ENCODE measurements at places on chromosomes 4 and X.

DNA sequence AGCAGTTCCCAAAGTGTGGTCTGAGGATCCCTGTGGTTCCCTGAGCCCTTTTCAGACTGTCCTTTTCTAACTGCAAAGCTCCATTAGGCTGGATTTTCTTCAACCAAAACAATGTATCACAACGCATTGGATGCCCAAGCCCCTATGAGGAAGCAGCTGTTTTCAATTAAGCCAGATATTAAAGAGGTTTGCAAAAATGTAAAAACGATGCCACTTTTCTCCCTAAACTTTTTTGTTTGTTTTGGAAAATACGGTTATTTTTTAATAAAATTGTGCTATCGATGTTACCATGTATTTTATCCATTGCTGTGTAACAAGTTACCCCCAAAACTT, 170.4 kb upstream of the BCOR start:
- no peak for DNase-seq

GRCh38 chr4:54742636-54743399, 85.1 kb downstream of the KIT start:
- DNase-seq = no peak

DNA sequence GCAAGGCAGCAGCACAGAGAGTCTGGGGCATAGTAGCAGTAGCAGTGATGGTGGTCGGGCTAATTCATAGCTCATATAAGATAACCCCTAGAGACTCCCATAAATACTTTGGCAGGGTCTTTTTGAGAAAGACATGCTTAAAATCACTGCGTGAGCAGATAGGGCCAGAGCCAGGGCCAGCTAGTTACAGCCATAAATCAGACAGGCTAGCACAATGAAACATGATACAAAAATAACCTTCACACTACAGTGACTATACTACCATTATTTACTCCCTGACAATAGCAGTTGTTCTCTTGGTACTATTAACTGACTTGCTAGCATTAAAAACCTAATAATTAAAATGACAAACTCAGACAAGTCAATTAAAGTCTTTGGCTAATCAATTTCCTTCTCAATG, 295.9 kb downstream of the SMARCA1 start:
- no peak for DNase-seq

GRCh38 chrX:100743009-100743607, 11.2 kb upstream of the SYTL4 start:
- DNase-seq = no peak

DNA sequence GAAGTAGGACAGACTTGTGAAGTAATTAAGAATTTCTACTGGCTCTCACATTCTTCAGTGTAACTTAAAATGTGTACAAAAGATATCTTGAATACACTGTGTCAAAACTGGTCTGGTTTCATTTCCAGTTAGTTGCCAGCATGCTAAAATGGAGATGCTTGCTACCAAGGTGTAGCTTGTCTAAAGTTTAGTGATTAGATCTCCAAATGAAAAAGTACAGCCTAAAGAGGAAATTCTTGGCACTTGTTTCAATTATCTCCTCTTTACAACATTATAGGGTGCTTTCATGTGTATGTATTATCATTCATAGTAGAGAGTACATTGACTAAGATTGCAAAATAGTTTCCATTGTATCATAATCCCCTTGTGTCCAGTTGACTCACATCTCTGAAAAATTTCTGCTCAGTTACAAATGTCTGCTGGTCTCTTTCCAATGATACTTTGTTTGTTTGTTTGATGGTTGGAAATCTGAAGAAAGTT, 97.3 kb upstream of the SPRY1 start:
- DNase-seq = peak; percentile 13

GRCh38 chr4:7055990-7056325, 11.9 kb downstream of the GRPEL1 start:
- DNase-seq = no peak

GRCh38 chr4:153197301-153197700, 6.9 kb upstream of the TRIM2 start:
- no peak for DNase-seq

- peak; percentile 50 for DNase-seq
Observed at GRCh38 chr4:2811830-2812611, 19.1 kb downstream of the SH3BP2 start.

GRCh38 chrX:124393238-124393637, 46.9 kb downstream of the SH2D1A start:
- no peak for DNase-seq

GRCh38 chr4:140238351-140239056, 84.5 kb upstream of the MAML3 start:
- peak; percentile 82 for DNase-seq

- DNase-seq = no peak
Observed at GRCh38 chr4:40196272-40196671, 559 bp upstream of the RHOH start.

DNA sequence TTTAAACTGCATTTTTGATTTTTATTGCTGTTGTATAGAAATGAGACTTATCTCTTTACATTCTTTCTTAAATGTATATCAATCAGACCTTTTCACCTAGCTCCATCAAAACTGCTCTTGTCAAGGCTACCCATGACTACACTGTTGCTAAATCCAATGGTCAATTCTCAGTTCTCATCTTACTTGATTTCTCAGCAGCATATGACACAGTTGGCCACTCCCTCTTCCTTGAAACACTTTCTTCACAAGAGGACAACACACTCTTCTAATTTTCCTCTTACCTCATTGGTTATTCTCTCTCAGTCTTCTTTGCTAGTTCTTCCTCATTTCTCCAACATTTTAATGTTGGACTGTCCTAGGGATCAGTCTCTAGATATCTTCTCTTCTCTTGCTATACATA, 94.1 kb upstream of the CITED1 start:
- DNase-seq = no peak

GRCh38 chr4:136032391-136032790, 1499.9 kb downstream of the PCDH18 start:
- DNase-seq = no peak

- DNase-seq = no peak
Observed at GRCh38 chr4:57734104-57734670, 624.0 kb upstream of the IGFBP7 start.

DNA sequence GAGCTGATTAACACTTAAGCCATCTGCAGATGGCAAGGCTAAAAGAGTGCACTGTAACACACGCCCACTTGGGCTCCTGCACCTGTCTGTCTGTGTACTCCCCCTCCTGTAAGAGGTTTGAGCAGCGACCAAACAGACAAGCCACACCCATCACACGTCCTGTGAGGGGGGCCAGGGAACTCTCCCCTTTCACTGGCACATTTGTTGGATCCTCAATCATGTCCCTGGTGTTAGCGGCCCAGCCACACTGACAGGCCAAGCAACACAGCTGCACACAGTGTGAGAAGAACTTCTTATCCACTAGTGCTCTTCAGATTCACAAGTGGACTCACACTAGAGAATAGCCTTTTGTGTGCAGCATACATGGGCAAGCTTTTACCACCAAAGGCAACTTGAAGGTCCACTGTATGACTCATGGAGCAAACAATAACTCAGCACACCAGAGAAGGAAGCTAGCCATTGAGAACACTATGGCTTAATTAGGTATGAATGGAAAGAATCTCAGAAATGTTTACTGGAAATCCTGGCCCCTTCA, 29.1 kb upstream of the UTP14A start:
- peak; percentile 23 for DNase-seq

- DNase-seq = peak; percentile 6
Observed at GRCh38 chrX:129493643-129494042, 29.6 kb downstream of the SMARCA1 start.

DNA sequence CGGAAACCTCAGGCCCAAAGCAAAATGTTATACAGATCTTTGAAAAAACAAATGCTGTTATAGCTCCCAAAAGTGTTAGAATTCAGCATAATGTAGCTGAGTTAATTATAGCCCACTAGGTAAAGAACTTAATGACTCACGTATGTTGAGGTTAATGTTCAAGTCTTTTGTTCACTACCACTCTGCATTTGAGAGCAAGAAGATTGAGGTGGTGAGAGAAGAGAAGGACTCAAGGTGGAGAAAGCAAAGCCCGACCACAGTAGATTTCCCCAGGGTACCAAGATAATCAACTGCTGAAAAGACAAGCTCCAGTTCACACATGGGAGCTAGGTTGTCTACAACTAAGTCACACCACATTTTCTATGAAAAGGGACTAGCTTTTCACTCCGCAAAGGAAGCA, 480.2 kb downstream of the DTHD1 start:
- no peak for DNase-seq

GRCh38 chr4:101280866-101281600, 66.3 kb downstream of the PPP3CA start:
- DNase-seq = no peak

GRCh38 chr4:25485104-25485503, 108.0 kb downstream of the ANAPC4 start:
- DNase-seq = no peak

DNA sequence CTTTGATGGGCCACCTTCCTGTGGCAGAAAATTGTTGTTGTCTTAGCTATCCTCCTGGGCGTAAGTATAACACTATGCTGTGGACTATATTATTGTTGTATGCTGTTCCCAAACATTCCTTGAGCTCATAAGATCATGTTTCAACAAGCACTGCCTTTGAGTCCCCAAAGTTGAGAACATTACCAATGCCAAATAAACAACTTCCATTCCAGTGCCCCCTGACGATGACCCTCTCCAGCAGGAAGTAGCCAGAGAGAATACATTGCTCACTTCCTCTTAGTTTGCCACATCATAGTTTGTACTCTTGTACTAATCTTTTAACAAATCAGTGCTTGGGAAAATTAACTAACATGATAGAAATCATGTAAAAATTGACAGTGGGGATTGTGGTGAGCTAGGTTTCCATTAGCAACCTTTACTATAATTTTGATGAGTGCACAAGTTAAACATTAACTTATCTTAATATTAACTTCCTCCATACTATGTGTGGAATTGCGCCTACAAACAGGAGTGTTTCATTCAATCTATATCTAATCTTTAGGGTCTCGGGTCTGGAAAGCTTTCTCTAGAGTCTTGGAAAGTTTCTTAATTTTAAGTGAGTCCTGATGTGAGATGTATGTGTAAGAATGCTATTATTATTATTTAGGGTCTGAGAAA, 20.3 kb upstream of the DHX15 start:
- no peak for DNase-seq

GRCh38 chr4:25972366-25972765, 58.3 kb downstream of the SMIM20 start:
- no peak for DNase-seq

- no peak for DNase-seq
Observed at GRCh38 chr4:151250706-151251105, 26.3 kb upstream of the PRSS48 start.

DNA sequence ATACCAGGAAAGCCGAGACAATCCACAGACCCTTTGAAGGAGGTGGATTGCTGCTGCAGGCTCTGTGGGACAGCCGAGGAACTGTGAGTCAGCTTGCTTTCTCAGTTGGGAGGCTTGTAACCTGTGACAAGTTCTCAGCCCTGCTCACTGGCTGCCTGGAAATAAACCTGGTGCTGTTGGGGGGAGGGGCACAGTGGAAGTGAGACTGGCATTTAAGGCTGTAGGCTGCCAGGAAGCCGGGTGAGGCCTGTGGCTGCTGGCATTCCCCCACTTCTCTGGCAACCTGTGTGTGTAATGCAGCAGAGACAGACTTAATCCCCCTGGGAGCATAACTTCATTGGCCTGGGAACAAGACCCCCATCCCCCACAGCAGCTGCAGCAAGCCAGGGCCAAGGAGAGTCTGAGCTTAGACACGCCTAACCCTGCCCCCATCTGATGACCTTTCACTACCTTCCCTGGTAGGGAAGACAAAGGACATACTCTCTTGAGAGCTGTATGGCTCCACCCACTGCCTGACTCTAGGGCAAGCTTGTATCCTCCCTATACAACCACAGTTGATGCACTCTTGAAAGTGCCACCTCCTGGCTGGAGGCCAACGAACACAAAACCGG, 64.1 kb downstream of the ALPK1 start:
- DNase-seq = no peak

- DNase-seq = no peak
Observed at GRCh38 chr4:105956569-105956968, 61.3 kb downstream of the NPNT start.

- peak; percentile 76 for DNase-seq
Observed at GRCh38 chrX:134990801-134991481, at the start of gene SMIM10. Gene SMIM10 (plus strand): TSS chrX:134990991. CDS start chrX:134991096, 105 bp downstream.

- no peak for DNase-seq
Observed at GRCh38 chr4:70623323-70623722, 5.2 kb upstream of the ENAM start.

GRCh38 chr4:52687696-52688095, 28.6 kb upstream of the USP46 start:
- DNase-seq = no peak

- no peak for DNase-seq
Observed at GRCh38 chr4:176788248-176788647, 4.5 kb downstream of the VEGFC start.

DNA sequence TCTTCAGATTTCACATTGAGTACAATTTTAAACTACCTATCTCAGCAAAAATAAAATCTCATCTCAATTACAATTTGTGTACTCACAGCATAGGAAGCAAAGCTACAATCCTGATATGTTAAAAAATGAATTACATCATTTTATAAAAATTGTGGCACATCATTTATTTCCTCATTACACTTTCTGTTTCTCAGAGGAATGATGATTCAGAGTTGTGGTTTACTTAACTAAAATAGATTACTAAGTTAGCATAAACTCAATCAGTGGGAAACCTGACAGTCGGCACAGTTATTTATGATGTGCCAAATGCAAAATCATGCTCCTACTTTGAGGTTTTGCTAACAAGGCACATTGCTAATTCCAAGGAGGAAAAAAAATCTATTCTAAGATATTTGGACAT, 325.0 kb downstream of the FBXO8 start:
- peak; percentile 3 for DNase-seq

GRCh38 chrX:110055616-110056015, 52.7 kb downstream of the TMEM164 start:
- no peak for DNase-seq

GRCh38 chr4:176123710-176124407, 58.2 kb downstream of the WDR17 start:
- DNase-seq = peak; percentile 7

DNA sequence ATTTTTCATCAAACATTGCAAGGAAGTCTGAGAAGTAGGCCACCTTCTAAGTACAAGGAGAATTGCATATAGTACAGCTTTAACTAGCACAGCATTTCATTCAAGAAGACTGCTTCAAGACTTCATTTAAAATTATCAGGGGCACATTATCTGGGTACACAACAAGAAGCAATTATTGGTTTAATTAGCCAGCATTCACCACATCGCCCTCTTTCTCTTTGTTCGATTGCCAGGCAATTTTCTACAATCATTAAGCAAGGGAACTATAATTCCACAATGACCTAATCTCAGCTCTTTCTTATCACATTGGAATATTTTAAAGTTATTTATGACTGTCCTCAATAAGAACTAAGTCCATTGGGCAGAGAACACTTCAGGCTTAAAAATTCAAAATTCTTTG, 1347.1 kb upstream of the PABPC4L start:
- DNase-seq = no peak

DNA sequence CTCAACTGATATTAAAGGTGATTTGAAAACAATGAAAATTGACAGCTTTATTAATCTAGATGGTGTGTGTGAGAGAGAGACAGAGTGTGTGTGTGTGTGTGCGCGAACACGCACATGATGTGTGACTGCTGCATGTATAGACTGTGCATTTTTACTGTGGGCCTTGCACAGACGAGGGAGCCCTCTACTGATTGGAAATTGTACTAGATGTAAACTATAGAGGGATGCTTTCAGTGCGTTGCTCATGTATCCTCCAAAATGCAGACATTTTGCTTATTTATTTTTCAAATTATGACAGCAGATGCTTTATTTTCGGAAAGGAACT, 168.4 kb upstream of the GK2 start:
- no peak for DNase-seq

All from AG08396 (cell line).